ENCODE measurements at places on chromosomes 7 and 10. TPM values are rescaled to one million over a fixed set of nuclear protein-coding genes. Genes with fewer than 3 reads are reported as not detected.

- DNase-seq = no peak
These were observed 45.9 kb upstream of the TOMM7 start for GRCh38 chr7:22868509-22868908.

DNA sequence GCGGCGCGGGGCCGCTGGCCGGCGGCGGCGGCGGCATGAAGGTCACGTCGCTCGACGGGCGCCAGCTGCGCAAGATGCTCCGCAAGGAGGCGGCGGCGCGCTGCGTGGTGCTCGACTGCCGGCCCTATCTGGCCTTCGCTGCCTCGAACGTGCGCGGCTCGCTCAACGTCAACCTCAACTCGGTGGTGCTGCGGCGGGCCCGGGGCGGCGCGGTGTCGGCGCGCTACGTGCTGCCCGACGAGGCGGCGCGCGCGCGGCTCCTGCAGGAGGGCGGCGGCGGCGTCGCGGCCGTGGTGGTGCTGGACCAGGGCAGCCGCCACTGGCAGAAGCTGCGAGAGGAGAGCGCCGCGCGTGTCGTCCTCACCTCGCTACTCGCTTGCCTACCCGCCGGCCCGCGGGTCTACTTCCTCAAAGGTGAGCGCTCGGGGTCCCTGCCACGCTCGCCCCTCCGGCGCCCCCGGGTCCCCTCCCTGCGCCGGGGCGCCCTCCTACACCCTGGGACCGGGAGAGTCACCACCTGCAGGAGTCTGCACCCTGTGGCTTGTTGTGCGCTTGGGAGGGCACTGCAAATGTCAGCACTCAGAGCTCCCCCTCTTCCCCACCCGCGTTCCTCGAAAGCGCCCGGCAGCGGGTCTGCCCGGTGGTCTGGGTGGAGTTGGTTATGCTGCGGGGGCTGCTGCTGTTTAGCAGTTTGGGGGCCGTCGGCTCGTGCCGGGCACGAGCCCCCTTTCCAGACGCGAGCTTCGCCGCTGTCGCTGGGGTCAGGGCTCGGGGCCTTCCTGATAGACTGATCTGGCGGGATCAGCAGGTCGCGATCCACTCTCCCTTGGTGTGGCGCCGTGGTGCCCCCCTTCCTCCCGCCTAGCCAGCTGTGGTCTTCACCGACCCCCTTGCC lies 627 bp downstream of the DUSP5 start:
- peak; percentile 69 for DNase-seq

DNA sequence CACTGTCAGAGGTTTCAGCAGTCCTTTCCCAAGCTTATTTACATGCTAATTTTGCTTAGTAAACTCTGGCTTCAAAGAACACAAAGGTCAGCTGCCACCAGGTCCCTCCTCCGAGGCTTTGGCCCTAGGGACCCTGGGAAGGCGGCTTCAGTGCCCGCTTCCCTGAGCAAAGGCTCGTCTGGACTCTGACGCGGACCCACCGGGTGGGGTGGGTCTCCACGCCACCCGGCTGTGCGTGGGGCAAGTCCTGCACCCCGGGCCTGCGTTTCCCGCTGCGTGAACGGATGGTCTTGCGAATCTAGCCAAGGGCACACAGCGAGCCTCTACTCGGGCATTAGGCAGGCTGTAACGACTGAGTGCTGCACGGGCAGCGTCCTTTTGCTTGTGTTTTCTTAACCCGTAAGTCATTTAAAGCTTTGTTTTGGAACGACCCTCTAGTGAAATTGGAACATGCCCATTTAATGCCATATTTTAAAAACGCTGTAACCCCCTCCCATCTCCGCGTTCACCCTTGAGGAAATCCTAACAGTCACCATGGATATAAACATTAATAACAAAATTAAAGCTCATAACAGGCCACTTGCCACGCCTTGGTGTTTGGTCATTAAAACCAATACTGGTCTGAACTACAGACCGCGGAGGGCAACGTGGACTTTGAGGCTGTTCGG lies 828 bp downstream of the BNIP3 start:
- no peak for DNase-seq

DNA sequence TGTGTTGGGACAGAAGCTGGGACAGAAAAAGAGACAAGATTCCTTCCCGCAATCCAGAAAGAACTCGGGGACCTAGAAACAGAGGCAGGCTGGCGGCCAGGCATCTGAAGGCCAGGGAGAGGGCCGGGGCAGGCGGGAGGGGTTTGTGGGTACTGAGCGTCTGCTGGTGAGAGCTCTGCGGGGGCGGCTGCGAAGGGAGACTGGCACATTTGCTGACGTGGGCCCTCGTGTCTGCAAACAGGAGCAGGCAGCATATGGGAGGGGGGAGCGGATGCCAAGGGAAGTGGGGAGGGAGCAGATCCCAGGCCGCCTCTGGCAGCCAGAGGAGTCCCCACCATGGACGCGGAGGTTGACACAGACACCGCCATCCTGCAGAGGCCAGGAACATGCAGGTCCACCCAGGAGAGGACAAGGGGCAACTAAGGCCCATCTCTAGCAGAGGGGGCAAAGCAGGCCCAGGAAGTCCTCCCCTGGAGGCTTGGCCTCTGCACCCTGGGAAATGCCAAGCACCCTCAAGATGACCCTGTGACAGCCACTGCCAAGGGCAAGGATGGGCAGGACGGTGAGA lies 32.2 kb downstream of the KCNH2 start:
- DNase-seq = no peak

DNA sequence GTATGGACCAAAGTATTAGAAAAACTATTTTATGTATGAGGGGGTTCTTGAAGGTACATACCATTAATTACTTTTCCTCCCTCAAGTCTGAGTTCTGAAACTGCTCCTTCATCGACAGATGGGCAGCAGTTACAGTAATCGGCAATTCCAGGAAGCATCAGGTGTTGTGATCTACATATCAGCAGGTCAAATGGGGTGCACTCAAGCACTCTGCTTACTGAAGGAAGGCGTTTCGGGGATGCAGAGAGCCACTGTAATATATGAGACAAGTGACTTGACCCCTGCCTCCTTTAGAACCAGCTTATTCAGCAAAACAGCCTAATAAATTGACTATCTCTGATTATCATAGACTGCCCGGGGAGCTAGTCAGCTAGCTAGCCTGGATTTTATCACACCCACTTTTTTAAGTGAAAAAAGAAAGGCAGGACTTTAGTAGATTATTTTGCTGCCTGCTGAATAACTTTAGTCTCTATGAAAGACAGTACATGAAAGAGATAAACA lies 4.2 kb downstream of the SMNDC1 start:
- no peak for DNase-seq

DNA sequence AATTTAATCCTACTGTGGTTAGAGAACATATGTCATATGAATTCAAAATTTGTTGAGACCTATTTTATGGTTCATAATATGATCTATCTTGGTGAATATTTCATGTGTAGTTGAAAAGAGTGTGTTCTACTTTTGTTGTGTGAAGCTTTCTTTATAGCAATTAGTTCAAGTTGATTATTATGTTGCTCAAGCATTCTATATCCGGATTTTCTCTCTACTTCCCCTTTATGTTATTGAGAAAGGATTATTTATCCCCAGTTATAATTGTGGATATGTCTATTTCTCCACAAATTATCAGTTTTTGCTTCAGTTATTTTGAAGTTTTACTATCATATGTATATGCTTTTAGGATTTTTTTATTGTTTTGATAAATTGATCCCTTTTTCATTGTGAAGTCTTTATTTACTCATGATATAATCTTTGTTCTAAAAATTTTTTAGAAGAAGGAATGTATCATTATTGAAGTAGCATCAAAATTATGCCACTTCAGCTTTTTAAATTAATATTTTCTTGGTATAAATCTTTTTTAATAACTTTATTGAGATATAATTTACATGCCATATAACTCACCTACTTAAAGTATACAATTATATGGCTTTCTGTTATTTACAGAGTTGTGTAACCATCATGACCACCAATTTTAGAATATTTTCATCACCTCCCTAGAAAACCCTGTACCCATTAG lies 12.0 kb upstream of the MEST start:
- no peak for DNase-seq

DNA sequence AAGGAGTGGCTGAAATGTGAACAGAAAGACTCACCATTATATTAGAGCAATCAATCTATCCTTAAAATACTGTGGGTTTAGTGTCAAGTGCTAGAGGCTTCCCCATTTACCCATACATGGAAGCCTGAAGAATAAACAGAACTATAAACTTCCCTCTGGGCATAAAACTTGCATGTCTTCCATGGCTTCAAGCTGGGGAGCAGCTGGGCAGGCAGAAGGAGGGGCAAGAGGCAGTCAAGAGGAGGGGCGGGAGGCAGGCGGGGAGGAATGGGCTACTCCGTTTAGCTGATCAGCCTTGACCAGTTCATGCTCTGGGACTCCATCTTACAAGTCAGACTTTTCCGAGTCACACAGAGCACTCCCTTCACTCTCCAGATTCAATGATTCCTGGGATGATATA lies 3.5 kb upstream of the PRSS1 start:
- DNase-seq = no peak

DNA sequence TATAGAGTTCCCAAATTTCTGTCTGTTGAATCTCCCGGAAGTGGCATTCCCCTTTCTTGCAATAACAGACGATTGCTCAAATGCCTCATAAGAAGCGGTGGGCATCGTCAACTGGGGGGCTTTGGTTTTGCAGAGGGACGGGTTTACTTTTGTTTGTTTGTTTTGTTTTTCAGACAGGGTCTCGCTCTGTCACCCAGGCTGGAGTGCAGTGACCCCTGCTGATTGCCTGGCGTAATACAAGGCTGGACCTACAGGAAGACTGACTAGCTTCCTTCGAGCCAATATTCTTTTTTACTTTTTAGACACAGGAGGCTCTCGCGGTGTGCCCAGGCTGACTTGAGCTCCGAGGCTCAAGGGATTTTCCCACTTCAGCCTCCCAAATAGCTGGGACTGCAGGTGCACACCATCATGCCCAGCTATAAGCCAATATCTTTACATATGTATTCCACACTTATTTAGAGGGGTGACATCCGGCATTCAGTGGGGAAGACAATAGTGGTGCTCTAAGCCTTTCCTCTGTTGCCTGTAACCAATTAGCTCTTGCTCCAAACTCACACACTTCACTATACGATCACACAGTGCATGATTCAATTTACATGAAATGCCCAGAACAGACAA lies 58.1 kb downstream of the FHIP2A start:
- DNase-seq = peak; percentile 59

ZEB1 gene
- 39.3 TPM for total RNA-seq

GNAT3 gene
- not detected for total RNA-seq

ANK3 gene
- 4.5 TPM for total RNA-seq

ECD gene
- 30.9 TPM for total RNA-seq

ENKUR gene
- not detected for total RNA-seq
